ENCODE measurements at places on chromosomes 4 and X. TPM values are rescaled to one million over a fixed set of nuclear protein-coding genes. Genes with fewer than 3 reads are reported as not detected.

L1CAM gene
- 0.36 TPM for total RNA-seq

TRIML2 gene
- 0.18 TPM for total RNA-seq

SRPK3 gene
- 0.36 TPM for total RNA-seq

AMER1 gene
- 1.7 TPM for total RNA-seq

CDS1 gene
- total RNA-seq = under 0.01 TPM

DNA sequence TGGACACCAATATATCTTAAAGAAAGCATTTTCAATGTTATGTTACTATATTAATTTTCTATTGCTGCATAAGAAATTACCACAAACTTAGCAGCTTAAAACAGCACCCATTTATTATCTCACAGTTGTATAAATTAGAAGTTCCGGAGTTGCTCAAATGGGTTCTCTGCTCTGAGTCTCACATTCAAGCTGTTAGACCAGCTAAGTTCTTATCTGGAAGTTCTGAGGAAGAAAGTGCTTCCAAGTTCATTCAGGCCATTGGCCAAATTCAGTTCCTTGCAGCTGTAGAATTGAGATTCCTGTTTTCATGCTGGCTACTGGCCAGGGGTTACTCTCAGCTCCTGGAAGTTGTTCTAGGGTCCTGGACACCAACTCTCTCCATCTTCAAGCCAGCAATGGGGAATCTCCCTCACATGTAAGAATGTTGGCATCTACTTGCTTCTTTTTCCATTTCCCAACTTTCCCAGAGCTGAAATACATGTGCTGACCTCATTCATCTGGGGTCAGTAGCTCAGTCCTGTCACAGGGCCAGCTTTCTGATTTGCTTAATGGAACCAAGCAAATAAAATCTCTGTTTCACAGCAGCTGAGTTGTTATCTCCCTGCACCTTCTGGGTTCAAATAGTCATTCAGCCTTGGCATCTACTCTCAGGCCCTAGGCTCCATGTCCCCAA, 99.6 kb upstream of the INTU start:
- peak; percentile 17 for DNase-seq
- no peak overlapping the region for H3K27ac ChIP-seq
- H3K4me3 ChIP-seq = no peak overlapping the region
- peaks cover 3% of the 10 kb centered on the region for H3K4me1 ChIP-seq
- no peaks in the 10 kb centered on the region for H3K36me3 ChIP-seq
- H3K27me3 ChIP-seq = peaks cover 2% of the 10 kb centered on the region

DNA sequence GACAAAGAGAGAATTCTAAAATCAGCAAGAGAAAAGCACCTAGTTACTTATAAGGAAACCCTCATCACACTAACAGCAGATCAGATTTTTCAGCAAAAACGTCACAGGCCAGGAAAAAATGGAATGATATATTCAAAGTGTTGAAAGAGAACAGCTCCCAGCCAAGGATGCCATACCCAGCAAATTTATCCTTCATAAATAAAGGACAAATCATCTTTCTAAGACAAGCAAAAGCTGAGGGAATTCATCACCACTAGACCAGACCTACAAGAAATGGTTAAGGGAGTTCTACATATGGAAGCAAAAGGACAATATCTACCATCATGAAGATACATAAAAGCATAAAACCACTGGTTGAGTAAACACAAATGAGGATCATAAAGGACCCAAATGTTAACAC, 53.6 kb downstream of the MANBA start:
- no peak overlapping the region for H3K27ac ChIP-seq
- H3K36me3 ChIP-seq = no peaks in the 10 kb centered on the region
- no peaks in the 10 kb centered on the region for H3K4me1 ChIP-seq

DNA sequence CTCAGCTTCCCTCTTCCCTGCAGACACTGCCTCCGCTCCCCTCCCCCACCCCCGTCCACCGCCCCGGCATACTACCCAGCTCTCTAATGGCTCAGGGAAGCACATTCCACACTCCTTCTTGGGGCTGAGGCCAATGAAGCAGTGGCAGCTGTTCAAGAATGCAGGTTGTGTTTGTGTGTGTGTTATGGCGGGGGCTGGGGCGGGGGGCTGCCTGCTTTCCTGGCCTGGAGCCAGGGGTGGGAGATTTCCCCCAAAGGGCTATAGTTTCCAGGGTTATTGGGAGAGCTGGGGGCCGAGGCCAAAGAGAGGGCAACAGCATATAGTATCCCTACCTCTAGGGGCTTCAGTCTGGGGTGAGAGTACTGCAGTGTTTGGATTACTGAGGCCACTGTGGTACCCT, 149.4 kb downstream of the EFNB1 start:
- H3K27me3 ChIP-seq = peaks cover 8% of the 10 kb centered on the region
- peak; percentile 56 for DNase-seq
- H3K4me1 ChIP-seq = peaks cover 7% of the 10 kb centered on the region

GRCh38 chr4:43512253-43512652, 619.7 kb downstream of the GRXCR1 start:
- no peaks in the 10 kb centered on the region for H3K4me1 ChIP-seq
- no peaks in the 10 kb centered on the region for H3K36me3 ChIP-seq

DNA sequence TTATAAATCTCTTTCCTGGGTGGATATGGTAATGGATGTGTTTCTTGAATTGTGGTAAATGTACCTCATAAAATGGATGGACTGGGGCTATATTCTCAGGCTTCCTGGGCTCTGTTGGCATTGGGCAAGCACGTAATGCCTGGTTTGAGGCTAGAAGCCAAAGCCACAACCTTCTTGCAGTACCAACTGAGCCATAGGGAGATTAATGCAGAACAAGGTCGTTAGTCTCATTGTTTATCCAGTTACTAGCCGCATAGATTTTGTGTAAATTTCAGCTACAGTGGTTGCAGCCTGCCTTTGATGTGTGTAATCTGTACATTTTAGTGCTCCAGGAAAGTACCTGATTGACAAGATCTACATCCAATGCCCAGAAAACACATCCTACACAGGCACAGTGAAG, 7.2 kb upstream of the LEF1 start:
- no peaks in the 10 kb centered on the region for H3K4me1 ChIP-seq
- H3K36me3 ChIP-seq = no peaks in the 10 kb centered on the region
- H3K27ac ChIP-seq = no peak overlapping the region

DNA sequence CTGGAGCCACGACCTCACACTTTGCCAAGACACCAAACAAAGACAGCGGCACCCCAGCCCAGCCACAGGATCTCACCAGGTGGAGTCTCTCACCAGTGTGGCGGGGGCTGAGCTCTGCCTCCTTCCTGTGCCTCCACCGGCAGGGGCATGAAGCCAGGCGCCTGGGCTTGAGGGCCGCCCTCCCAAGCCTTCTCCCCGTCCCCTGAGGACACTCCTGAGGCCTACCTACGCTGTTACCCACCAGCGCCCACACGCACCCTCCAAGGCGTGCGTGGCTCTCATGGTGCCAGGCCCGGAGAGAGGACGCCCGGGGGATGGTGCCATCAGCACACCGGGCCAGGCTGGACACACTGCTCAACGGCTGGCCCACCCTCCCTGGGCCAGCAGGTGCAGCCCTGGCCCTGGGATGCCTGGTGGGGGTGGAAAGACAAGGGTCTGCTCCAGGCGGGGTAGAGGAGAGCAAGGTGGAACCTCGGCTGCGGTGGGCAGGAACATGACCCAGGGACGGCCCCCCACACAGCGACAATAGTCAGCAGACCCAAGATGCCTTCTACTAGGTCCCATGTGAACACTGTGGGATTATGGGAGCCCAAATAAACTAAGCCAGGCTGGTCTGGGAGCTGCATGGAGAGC, 22.1 kb downstream of the NELFA start:
- H3K4me1 ChIP-seq = no peaks in the 10 kb centered on the region
- no peak for DNase-seq
- H3K27ac ChIP-seq = no peak overlapping the region
- H3K36me3 ChIP-seq = peaks cover 70% of the 10 kb centered on the region
- H3K27me3 ChIP-seq = no peaks in the 10 kb centered on the region

DNA sequence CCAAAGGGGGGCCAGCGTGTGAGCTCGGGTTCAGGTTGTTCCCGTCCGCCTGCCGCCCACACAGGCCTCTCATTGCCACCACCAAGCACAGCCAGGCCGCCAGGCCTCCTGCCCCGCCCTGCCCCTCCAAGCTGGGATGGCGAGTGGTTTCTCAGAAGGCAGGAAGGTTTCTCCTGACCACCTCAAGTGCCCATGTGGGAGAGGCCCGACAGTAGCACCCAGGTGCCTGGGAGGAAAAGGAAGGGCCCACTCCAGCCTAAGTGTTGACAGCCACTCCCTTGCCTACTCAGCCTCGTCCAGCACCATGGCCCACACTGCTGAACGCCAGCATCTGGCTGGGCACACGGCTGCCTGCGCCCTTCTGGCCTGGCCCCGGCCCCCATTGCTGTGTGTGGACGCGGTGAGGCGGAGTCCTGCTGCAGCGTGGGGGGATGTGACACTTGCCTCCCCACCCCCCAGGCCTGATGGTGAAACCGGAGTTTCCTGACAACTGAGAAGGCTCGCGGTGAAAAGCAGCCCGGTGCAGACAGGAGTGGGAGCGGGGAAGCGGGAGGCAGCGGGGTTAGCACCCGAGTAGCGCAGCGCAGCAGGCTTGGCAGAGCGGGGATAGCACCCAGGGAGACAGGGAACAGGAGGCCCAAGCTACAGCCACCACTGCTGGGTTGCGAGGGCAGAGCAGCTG, 19.2 kb downstream of the FLNA start:
- H3K27ac ChIP-seq = no peak overlapping the region
- H3K4me3 ChIP-seq = no peak overlapping the region
- no peaks in the 10 kb centered on the region for H3K4me1 ChIP-seq
- no peaks in the 10 kb centered on the region for H3K27me3 ChIP-seq
- H3K36me3 ChIP-seq = peaks cover 98% of the 10 kb centered on the region

All from IMR-90 (cell line).